ENCODE measurements at places on chromosomes 5 and 9. TPM values are rescaled to one million over a fixed set of nuclear protein-coding genes. Genes with fewer than 3 reads are reported as not detected.

DNA sequence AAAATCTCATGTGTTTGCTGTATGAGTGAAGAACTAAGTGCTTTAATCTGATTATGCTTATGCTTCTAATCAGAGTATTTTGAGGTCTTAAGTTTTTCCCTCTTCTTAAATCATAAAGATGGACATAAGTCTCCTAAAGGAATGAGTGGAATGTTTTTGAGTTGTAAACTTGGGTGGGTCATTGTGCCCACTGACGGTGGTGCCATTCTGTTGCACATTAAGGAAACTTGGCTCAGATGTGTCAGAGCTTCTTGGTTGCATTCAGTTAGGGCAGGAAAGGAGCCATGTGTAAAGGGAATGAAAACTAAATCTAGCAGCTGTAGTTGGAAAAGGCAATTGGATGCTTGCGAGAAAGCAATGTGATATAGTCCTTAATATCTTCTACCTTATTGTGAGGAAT is 256.6 kb downstream of the FANCC start:
- DNase-seq = no peak

- no peak for DNase-seq
Observed at GRCh38 chr9:83988411-83988810, 7.8 kb downstream of the RMI1 start.

DNA sequence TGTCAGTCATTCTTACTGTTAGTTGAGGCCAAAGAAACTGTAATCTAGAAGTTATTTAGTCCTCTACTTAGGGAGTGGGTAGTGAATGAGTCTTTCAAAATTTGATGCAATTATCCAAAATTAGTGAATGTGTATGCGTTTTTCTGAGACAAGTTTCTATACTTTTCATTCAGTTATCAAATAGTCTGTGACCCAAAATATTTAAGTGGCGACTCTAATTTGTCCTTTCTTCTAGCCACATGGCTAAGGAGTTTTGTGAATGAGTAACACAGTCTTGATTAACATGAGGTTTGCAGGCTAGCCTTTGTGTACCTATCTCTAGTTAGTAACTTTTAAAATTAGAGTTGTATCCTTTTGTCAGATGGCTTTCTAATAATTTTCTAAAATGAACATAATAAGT is 45.6 kb downstream of the COMMD10 start:
- no peak for DNase-seq

- DNase-seq = no peak
Observed at GRCh38 chr9:91178281-91179236, 183.2 kb downstream of the AUH start.

DNA sequence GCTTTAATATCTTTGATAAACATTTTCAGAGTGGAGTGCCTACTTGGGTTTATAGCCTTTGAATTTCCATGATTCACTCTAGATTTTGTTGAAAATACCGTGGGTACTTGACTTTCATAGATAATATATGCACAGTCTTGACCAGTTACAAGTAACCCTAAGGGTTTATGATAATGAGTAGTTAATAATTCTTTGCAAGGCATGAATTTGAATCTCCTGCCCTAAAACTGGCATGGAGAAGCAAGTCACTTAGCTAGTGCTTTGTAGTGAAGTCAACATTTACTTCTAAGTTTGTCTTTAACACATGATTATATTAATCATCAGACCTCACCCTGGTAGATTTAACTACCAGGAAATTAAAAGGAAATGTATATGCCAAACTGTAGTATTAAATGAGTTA is 115.8 kb downstream of the CWC27 start:
- DNase-seq = no peak

GRCh38 chr5:26737348-26738265 is 300.8 kb downstream of the CDH9 start:
- no peak for DNase-seq

The CDK5RAP2 gene
- 55.3 TPM for polyA plus RNA-seq

The TRIO gene
- polyA plus RNA-seq = 96.1 TPM

DNA sequence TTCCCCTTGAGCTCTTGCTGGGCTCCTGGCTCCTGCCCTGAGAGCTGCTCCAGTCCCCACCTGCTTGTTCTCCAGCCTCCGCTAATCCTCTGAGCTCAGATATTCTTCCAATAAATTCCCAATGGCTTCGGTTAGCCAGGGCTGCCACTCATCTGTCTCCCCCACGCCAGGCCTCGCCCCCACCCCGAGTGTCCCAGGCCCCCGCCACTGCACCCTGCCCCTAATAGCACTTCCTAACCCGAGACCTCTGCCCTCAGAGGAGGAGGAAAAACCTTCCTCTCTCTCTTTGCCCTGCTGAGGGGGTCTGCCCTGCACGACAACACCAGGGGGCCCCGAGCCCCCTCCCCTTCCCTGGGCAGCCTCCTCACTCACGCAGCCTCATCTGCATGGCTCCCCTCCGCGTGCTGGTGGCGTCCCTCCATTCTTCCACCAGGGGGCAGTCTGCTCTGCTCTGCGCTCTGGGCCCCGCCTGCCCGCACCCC is 5.4 kb upstream of the LCN15 start:
- DNase-seq = no peak

The DOCK8 gene
- polyA plus RNA-seq = 10.9 TPM

The SPATA31C1 gene
- polyA plus RNA-seq = 0.76 TPM

The SCAMP1 gene
- polyA plus RNA-seq = 63.7 TPM

The TAF11L10 gene
- polyA plus RNA-seq = not detected

The TERT gene
- 0.17 TPM for polyA plus RNA-seq

GRCh38 chr5:178230879-178231538 is 1.6 kb downstream of the PHYKPL start:
- DNase-seq = no peak

The WWC1 gene
- 102 TPM for polyA plus RNA-seq

DNA sequence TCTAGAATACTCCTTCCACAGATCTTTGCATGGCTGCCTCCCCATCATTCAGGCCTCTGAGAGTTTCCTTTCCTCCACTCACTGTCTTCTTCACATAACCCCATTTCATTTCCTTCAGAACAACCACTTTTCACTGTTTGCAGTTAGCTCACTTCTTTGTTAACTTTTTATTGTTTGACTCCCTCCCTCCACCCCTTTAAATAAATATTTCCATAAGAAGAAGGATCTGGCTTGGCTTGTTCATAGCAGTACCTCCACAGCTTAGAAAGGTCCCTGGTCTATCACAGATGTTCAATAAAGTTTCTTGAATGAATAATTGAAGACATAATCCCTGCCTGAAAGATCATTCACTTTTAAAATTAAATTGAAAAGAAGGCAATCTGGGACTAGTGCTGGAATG is 661.6 kb downstream of the ACTL7B start:
- DNase-seq = no peak

- no peak for DNase-seq
Observed at GRCh38 chr5:171984748-171985419, 21.6 kb downstream of the FBXW11 start.

The NEURL1B gene
- 16.3 TPM for polyA plus RNA-seq

GRCh38 chr5:178531786-178532185 is 58.4 kb downstream of the COL23A1 start:
- DNase-seq = no peak

DNA sequence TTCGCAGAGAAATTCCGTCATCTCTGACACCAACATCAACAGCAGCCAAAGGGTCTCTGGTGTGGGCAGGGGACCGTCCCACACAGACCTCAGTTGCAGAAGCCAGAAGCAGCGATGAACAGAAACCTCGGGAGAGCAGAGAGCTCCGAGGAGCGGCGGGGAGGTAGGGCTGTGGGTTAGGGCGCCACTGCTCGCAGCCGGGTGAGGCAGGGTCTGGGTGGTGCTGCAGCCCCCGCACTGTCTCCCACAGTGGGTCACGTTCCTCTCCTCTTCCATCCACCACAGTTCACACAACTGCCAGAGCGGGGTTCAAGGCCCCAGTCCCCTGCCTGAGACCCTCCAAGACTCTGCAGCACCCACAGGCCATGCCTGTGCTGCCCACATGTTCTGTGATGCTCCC is 99.9 kb downstream of the OLFM1 start:
- no peak for DNase-seq

DNA sequence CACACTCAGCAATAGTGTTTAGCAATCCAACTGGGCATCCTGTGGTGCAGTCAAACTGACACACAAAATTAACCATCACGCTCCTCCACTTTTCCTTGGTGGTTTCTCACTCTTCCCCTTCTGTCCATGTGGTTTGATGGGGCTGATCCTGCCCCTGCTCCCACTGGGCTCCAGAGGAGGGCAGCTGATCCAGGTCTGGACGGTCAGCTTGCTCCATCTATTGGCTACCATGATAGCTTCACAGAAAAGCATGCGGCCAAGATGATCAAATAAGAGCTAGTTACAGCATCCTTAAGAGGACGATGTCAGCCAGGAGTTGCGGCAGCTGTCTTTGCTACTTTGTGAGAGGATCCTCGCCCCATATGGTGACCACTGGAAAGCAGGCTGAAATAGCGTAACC is 29.6 kb upstream of the RANBP17 start:
- no peak for DNase-seq

- DNase-seq = no peak
Observed at GRCh38 chr5:16392718-16393117, 72.9 kb downstream of the ZNF622 start.

DNA sequence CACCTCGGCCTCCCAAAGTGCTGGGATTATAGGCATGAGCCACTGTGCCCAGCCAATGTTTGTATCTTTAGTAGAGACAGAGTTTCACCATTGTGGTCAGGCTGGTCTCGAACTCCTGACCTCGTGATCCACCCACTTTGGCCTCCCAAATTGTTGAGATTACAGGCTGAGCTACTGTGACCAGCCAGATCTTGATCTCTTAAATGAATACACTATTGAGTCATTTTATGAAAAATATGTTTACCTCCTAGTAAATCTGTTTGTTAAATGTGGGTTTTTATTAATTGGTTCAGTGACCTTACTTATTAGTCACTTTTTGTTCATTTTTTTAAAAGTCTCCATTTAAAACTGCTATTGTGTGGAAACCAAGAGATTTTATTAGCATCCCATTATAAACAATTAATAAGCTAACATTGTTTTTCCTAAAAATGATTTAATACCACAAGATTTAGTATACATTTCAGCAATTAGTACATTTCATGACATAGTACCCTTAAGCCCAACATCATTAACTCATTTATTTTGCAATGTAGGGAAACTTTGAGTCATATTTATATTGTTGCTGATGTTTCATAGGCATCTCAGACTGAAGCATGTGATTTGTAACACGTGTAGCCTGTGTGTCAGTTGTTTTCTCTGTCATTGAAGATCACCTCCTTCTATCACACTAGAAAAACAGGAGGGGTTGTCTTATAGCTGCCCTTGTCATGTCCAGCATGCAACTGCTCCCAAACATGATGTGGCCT is 261.2 kb downstream of the TAF11L14 start:
- DNase-seq = no peak

DNA sequence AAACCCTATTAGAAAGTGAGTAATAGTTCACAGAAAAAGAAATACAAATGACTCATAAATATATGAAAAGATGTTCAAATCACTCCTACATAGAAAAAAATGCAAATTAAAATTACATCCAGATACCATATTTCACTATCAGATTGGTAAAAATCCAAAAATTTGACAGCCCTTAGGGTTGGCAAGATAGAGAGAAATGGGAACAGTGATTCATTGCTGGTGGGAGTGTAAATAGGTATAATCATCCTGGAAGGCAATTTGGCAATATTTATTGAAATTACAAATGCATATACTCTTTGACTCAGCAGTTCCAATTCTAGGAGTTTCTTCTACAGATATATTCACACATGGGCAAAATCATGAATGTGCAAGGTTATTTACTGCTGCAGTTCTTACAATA is 273.5 kb downstream of the NR2F1-AS1 start:
- DNase-seq = no peak

GRCh38 chr5:144328494-144328893 is 157.8 kb downstream of the KCTD16 start:
- DNase-seq = no peak

The ANGPTL2 gene
- polyA plus RNA-seq = 8.7 TPM

The FAM219A gene
- 12.2 TPM for polyA plus RNA-seq

The DOK3 gene
- polyA plus RNA-seq = 4.3 TPM

- no peak for DNase-seq
Observed at GRCh38 chr5:172543484-172544298, 89.4 kb upstream of the SH3PXD2B start.

- DNase-seq = no peak
Observed at GRCh38 chr5:141637767-141638419, 1.1 kb downstream of the RELL2 start.

GRCh38 chr9:82209797-82210470 is 221.4 kb downstream of the SPATA31D1 start:
- no peak for DNase-seq

The IRGM gene
- polyA plus RNA-seq = 1.6 TPM

GRCh38 chr5:1409381-1410110 is 35.7 kb downstream of the SLC6A3 start:
- no peak for DNase-seq

DNA sequence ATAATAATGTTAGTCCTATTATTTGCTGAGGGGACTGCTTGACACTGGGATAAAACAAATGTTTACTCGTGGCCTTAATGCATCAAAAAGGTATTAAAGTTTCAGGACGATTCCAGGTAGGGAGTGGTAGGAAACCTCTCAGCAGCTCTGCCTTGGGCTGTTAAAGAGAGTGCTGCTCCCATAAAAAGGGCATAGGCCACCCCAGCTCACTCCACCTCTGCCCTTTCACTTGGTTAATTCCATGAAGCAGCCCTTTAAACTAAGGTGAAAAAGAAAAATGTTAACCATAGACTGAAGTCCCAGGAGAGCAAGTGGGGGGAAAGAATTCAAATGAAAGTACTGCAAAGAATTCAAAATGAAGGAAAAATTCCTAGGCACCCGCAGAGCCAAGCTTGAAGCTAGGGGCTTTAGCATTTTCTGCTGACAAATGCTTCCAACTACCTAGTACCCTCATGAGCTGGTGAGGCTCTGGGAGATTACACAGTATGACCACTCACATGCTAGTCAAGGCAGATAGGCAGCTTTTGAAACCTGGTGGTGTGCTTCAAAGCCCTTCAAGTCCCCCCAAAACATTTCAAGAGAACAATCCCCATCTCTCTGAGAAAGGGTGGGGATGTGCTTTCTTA is 8.5 kb downstream of the KLF9 start:
- no peak for DNase-seq

- no peak for DNase-seq
Observed at GRCh38 chr9:81534138-81534875, 155.0 kb downstream of the TLE1 start.

DNA sequence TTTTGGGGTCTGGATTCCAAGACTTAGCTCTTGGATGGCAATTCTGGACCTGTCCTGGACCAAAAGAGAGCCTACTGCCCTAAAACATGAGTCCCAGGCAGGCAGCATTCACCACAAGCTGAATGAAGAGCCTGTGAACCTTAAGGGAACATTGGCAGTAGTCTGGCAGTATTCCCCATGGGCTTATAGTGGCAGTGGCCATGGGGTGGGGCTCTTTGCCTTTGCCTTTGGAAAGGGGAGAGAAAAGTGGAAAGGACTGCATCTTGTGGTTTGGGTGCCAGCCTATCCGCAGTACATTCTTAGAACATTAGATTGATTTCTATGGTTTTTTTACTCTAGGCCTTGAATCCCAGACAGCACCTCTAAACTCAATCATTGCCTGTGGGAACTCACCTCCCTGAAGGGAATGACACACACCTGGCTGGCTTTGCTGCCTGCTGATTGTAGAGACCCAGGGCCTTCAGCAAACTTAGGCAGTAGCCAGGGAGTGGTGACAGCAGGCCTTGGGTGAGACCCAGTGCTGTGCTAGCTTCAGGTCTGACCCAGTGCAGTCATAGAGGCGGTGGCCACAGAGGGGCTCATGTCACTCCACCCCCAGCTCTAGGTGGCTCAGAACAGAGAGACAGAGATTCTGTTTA is 216.3 kb downstream of the CETN3 start:
- DNase-seq = no peak

The PROB1 gene
- polyA plus RNA-seq = 2.0 TPM

GRCh38 chr9:1096155-1096964 is 46.2 kb downstream of the DMRT2 start:
- DNase-seq = no peak

Measured in right renal cortex interstitium (tissue), 3 donors.